A172 (cell line): ENCODE measurements at places on chromosomes 11 and 22. TPM values are rescaled to one million over a fixed set of nuclear protein-coding genes. Genes with fewer than 3 reads are reported as not detected.

GRCh38 chr11:94030059-94030458, 8.9 kb downstream of the HEPHL1 start:
- no peak for DNase-seq

- peak; percentile 63 for DNase-seq
Measured at GRCh38 chr22:30802202-30803166, 107.8 kb downstream of the OSBP2 start.

GRCh38 chr11:22584976-22585375, 40.6 kb downstream of the FANCF start:
- no peak for DNase-seq

DNA sequence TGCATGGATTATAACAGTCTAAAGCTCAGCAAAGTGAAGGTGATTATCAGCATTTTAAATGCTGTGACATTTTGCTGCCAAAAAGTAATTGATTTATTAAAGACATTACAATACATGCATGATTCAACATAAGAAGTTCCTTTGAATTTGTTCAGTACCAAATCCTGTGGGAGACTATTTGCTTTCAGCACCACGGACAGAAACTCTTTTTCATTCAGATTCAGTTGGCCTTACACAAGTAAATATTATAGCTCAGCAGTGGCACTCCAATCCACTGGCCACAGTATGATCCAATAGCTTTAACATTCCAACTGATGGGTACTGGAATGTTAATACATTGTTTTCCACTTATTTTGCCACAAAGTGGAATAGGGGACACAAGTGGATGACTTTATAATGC, 806.7 kb downstream of the NTM start:
- peak; percentile 33 for DNase-seq

- DNase-seq, result no peak
Measured at GRCh38 chr22:47123006-47123826, 360.8 kb downstream of the TBC1D22A start.

DNA sequence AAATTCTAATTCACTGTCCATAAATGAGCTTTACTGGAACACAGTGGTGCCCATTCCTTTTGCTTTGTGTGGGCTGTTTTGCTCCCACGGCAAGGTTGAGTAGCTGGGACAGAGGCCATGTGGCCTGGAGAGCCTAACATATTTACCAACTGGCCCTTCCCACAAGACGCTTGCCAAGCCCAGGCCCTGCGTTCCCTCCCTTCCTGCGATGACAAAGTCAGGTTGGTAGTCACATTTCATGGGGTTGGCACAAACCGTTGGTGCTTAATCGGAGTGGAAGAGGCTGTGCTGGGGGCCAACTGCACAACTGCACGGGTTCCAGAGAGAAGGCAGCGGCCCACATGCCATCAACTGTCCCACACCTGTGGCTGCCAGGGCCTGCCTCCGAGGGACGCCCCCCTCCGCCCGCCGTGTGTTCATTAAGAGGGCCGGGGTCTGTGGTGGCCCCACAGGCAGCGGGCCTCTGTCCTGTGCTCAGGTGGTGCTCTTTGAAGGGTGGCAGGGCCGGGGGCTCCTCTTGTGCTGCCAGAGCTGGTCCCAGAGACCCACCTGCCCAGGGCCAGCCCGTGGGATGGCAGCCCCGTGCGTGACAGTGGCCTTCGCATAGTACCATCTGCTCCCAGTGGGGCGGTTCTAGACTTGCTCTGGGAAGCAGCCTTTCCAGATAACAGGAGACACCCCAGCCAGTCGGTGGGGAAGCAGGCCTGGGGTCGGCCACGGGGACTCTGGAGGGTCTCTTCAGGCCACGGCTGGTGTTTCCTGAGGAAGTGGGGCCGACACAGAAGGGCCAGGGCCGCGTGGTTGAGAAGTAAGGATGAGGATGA, 81.5 kb upstream of the CLDN5 start:
- no peak for DNase-seq

DNA sequence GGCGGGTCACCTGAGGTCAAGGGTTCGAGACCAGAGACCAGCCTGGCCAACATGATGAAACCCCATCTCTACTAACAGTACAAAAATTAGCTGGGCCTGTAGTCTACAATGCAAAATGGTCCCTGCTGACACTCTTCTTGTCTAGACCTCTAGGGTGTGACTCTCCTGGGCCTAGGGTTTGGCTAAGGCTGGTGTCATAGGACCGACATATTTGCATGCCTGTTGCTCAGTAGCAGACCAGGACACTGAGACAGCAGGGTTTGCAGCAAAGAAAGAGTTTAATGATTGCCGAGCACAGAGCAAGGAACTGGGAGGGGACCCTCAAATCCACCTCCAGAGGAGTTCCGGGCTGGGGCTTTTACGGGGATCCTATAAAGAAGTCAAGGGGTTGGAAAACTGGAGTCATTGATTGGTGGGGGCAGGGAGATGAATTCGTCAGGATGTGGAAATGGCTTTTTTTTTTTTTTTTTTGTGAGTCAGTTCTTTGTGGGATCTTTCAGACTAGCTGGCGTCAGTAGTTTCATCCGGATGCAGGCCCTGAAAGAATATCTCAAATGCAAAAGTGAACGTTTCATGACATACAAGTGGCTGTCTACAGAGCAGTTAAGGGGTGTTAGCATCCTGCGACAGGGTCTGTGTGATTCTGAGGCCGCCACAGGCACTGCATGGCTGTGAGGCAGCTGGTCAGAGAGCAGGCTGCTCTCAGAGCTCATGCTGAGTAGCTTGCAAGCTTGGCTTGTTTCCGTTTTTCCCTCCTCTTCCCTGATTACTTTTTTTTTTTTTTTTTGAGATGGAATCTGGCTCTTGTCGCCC, 27.2 kb upstream of the A4GALT start:
- peak; percentile 52 for DNase-seq

DNA sequence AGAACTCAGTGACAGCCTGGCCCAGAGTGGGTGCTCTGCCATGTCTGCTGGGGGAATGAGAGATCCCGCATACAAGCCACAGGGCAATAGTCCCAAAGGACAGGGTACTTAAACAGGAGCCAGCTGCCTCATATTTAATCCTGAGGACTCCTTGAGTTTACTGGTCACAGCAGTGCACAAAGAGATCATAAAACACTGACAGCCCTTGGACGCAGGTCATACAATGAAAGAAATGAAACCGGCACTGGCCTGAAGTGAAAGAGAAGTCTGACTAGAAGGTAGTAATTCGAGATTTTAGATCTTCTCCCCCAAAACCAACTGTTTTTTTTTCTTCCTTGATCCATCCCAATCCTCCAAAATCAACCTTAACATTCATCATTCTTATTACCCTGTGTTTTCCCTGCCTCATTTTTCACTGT, 299.8 kb upstream of the SYN3 start:
- no peak for DNase-seq

- DNase-seq, result no peak
Measured at GRCh38 chr22:20573176-20573832, 65.9 kb downstream of the MED15 start.

DNA sequence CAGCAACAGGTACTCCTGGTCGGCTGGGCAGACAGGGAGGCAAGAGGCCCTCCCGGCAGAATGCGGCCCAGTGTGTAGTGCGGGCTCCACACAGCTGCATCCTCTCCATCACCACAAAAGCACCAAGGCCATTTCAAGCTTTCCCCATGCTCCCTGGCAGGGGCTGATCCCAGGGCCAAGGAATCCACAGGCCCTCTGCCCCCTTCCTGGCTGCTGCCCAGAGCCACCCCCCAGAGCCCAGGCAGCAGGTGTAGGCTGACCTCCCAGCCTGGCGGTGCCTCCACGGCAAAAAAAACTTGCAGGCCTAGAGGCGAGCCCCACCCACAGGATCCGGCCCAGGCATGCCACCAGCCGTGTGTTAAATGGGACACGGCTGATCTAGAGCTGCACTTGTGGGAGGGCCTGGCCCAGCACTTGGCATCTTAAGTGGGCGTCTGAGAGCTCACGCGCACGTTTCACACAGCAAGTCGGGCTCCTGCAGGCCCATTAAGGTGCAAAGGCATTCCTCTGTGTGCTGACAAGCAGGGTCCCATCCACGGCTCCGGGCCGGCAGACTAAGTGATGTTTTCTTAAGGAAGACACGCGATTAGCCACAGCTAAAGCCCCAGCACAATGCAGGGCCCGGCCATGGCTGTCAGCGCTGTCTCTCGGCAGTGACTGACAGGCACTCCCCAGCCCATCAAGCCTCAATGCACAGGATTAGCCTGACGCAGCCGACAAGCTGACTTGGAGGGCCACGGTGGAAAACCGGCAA, 19.8 kb upstream of the GNB1L start:
- no peak for DNase-seq

GRCh38 chr11:108538022-108538424, 39.8 kb upstream of the POGLUT3 start:
- DNase-seq, result no peak

- no peak for DNase-seq
Measured at GRCh38 chr11:46478196-46478595, 86.6 kb upstream of the CHRM4 start.

- no peak for DNase-seq
Measured at GRCh38 chr22:30248484-30248883, 1.9 kb upstream of the LIF start.

DNA sequence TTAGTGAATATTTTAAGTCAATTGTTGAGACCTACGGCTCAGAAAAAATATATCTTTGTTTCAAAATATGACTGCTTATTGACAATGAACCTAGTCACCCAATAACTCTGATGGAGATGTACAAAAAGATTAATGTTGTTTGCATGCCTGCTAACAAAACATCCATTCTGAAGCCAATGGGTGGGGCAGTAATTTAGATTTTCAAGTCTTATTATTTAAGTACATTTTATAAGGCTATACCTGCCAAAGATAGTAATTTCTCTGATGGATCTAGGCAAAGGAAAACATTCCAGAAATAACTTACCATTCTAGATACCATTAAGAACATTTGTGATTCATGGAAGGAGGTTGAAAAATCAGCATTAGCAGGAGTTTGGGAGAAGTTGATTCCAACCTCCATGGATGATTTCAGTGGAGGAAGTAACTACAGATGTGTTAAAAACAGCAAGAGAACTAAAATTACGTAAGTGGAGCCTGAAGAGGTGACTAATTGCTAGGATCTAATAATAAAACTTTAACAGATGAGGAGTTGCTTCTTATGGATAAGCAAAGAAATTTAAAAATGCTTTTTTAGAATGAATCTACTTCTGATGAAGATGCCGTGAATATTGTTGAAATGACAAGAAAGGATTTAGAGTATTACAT, 26.4 kb upstream of the OR8D2 start:
- DNase-seq, result no peak

DNA sequence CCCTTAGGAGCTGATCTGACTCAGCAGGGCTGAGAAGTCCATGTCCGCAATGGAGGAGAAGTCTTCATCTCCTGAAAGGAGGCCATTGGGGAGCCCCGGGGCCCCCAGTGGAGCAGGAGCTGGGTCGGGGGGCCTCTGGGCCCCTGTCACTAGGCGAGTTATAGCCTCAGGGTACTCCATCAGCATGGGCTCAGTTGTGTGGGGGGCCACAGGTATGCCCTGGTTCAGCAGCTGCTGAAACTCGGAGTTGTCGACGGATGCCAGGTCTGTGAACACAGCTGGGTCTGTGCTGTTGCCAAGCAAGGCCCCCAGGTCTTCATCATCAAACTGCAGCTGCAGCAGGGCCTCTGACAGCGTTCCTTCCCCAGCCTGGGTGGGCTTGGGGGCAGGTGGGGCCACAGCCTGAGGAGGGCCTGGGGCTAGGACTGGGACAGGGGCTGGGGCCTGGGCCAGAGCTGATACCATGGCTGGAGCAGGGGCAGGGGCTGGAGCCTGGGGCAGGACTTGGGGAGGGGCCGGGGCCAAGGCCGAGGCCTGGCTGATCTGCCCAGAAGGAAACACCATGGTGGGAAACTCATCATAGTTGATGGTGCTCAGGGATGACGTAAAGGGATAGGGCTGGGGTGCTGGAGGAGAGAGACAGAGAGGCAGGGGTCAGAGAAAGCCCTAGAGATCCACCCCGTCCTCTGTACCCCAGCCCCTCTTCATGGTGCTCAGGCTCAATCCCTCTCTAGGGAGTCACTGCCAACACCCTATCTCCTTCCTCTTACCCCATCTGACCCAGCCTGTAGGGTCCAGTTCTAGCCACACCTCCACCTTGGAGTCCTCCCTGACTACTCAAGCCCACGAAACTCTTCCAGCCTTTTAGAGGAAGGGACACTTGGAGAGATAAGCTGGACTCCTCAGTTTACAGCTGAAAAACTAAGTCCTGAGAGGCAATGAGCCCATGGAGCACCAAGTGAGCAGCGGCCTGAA, 8.1 kb downstream of the RELA start:
- no peak for DNase-seq

GRCh38 chr22:17998913-17999312, 25.4 kb downstream of the MICAL3 start:
- DNase-seq, result no peak

DNA sequence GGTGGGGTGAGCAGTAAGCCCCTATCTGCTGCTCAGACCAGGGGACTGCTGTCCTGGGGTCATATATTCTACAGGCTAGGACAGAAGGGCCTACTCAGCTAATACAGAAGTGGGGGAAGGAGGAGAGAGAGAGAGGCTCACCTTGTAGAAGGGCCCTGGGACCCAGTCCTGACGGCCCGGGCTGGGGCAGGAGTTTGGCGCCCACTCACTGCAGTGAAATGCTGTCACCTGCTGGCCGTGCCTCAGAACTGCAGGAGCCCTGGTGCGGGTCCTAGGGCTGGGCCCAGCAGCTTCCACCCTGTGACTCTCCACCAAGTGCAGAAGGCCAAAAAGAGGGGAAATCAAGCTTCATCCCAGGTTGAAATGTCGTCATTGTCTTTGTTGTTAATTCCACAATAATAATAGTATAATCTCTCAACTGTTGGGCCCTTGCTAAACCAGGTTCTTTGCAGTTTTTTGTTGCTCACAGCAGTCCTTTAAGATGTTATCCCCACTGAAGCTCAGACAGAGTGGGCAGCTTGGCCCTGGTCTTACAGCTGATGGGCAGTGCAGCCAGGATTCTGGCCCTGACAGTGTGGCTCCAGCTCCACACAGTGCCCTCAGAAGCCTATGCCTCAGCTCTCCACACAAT, 29.6 kb downstream of the TRIM29 start:
- DNase-seq, result peak; percentile 21

DNA sequence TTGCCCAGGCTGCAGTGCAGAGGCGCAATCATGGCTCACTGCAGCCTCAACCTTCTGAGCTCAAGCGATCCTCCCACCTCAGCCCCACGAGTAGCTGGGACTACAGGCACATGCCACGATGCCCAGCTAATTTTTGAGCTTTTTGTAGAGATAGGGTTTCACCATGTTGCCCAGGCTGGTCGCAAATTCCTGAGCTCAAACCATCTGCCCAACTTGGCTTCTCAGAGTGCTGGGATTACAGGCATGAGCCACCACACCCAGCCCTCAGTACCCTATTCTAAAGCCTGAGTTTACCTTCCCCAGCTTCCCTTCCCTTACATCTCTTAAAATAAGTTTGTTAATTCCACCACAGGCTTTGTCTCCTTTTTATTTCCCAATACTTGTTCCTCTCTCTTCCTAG, 59.1 kb downstream of the AMBRA1 start:
- DNase-seq, result no peak

Gene RTN4R
- total RNA-seq, result 10.9 and 15.6 TPM in 2 replicates

Gene SLN
- not detected in 2 replicates for total RNA-seq

Gene CSNK1E
- 61.3 and 67.5 TPM in 2 replicates for total RNA-seq

Gene ALDH3B1
- 54.0 and 64.8 TPM in 2 replicates for total RNA-seq

Gene SLC5A12
- total RNA-seq, result 1.1 and 1.9 TPM in 2 replicates

Gene CRYBB2
- total RNA-seq, result not detected in 2 replicates

Gene TNNI2
- not detected in 2 replicates for total RNA-seq

Gene CSNK2A3
- total RNA-seq, result 3.4 and 3.6 TPM in 2 replicates
